CD4-positive, alpha-beta memory T cell (primary cell): ENCODE measurements at places on chromosomes 16 and 17. TPM values are rescaled to one million over a fixed set of nuclear protein-coding genes. Genes with fewer than 3 reads are reported as not detected.
A peak's percentile ranks its signal among the peaks of the same experiment; 100 is the strongest.

GRCh38 chr16:83205896-83206295 is 579.1 kb downstream of the CDH13 start:
- no peaks in the 10 kb centered on the region for H3K4me1 ChIP-seq
- H3K4me3 ChIP-seq = no peak overlapping the region
- H3K27ac ChIP-seq = no peak overlapping the region

GRCh38 chr17:65011047-65011446 is 45.5 kb downstream of the GNA13 start:
- H3K27me3 ChIP-seq = no peaks in the 10 kb centered on the region
- peaks cover 8% of the 10 kb centered on the region for H3K36me3 ChIP-seq
- peaks cover 34% of the 10 kb centered on the region for H3K4me1 ChIP-seq
- no peak for DNase-seq
- H3K4me3 ChIP-seq = no peak overlapping the region
- no peak overlapping the region for H3K27ac ChIP-seq

DNA sequence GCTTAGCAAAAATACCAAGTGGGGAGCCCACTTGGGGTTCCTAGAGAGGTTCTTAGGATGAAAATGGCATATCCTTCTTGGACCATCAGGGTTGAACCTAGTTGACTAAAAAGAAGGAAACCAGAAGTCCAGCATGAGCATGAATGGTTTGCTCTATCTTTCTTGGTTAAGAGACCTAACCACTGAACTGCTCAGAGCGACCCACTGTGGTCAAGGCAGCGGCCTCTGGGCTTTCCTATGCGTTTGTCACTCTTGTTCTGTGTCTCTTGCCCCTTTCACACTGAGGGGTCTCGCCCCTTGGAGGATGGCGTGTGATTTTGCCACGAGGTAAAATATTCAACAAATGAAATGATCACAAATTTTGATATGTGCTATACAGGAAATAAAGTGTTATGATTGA is 526 bp upstream of the BORCS6 start:
- no peaks in the 10 kb centered on the region for H3K36me3 ChIP-seq
- DNase-seq = no peak
- peaks cover 44% of the 10 kb centered on the region for H3K4me1 ChIP-seq
- no peak overlapping the region for H3K27ac ChIP-seq
- H3K27me3 ChIP-seq = no peaks in the 10 kb centered on the region

Gene PHB1
- 62.0 TPM for total RNA-seq

Gene PRDM7
- total RNA-seq = not detected

Gene CACNG4
- not detected for total RNA-seq

Gene NECAB2
- total RNA-seq = not detected

DNA sequence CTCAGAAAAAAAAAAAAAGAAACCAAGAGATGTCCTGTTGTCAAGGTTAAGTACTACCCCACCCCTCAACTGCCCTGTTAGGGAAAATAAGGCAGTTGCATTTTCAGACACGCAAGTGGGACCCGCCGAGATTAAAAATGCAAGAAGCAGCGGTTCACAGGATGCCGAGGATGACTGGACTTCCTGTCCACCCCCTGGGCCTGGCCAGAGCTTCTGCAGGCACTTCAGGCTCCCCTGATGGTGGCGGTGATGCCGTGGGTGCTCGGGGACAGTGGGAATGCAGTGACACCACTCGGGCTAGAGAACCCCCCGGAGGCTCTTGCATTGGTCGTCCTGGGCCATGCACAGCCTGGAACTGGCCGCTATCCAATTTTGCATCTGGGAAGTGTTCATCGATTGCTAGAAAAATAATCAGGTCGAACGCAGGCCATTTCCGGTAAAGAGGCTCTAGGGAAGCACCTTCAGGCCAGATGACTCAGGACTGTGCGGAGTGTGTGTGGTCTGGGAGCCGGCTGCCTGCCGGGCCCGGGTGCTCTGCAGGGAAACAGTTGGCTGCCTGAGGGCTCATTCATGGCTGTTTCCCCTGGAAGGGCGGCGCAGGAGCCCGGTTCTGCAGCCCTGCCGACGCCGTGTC is 13.4 kb upstream of the CRISPLD2 start:
- H3K36me3 ChIP-seq = no peaks in the 10 kb centered on the region
- no peak for DNase-seq
- no peak overlapping the region for H3K4me3 ChIP-seq
- no peaks in the 10 kb centered on the region for H3K27me3 ChIP-seq

Gene OSGIN1
- total RNA-seq = 1.2 TPM

DNA sequence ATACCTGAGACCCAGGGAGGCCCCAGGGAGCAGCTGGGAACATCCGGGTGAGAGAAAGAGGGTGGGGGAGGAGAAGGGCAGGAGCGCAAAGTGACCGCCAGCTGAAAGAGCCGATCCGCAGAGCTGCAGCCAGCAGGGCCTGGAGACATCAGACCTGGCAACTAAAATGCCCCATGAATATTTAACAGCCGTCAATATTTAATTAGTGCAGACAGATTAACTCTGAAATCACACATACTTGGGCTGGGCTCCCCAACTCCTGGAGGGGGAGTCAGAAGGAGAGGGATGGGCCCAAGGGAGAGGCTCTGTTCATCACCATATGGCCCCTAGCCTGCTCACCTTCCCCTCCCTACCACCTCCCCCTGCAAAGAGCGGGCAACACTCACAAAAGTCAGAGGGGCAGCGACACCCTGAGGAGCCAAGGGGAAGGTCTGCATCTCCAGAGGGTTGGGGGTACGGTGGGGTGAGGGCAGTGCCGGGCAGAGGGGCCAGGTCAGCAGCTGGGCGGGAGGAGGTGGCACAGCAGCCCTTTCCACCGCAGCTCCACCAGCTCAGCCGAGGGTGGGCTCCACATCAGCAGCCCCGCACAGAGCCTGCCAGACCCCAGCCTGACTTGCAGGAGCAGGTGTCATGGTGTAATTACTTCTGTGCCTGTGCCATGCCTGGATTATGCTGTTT is 61.9 kb upstream of the CCL1 start:
- no peak overlapping the region for H3K27ac ChIP-seq
- no peaks in the 10 kb centered on the region for H3K27me3 ChIP-seq
- H3K4me1 ChIP-seq = no peaks in the 10 kb centered on the region
- no peaks in the 10 kb centered on the region for H3K36me3 ChIP-seq

GRCh38 chr17:7884581-7885366 is 3.8 kb upstream of the CHD3 start:
- no peaks in the 10 kb centered on the region for H3K27me3 ChIP-seq
- peaks cover 72% of the 10 kb centered on the region for H3K4me1 ChIP-seq
- no peak overlapping the region for H3K4me3 ChIP-seq
- no peak overlapping the region for H3K27ac ChIP-seq
- H3K36me3 ChIP-seq = peaks cover 18% of the 10 kb centered on the region

Gene CMTM2
- 0.72 TPM for total RNA-seq

DNA sequence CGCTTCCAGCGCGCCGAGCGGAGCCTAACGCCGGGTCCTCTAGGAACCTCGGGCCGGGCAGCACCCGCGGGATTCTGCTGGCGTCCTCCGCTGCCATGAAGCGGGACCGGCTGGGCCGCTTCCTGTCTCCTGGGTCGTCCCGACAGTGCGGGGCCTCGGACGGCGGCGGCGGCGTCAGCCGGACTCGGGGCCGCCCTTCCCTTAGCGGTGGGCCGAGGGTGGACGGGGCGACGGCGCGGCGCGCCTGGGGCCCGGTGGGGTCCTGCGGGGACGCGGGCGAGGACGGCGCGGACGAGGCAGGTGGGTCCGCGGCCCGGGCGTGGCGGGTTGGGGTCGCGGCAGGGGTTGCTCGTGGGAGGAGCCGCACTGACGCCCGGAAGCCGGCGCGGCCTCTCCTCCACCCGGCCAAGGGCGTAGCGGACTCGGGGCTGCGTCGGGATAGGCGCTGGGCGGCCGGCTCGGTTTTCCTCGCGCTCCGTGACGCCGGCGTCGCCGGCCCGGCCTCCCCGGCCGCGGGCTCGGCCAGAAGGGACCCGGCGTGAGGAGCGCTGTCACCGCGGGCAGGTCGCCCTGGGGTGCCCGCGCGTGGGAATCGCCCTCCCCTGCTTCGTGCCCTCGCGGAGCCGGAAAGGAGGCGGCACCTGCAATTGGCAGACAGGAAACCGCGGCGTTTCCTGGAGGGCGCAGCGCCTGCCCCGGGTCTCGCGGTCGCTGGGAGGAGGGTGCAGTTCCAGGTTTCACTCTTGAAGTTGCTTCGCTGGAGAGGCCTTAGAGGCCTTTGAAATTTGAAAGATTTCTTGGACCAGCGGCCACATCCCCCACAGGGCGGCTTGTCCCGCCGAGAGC is 432 bp downstream of the ZNF276 start:
- peaks cover 56% of the 10 kb centered on the region for H3K4me1 ChIP-seq
- peak overlapping the region; percentile 89 for H3K27ac ChIP-seq
- H3K36me3 ChIP-seq = peaks cover 19% of the 10 kb centered on the region
- H3K27me3 ChIP-seq = no peaks in the 10 kb centered on the region
- H3K4me3 ChIP-seq = peak overlapping the region; percentile 96

DNA sequence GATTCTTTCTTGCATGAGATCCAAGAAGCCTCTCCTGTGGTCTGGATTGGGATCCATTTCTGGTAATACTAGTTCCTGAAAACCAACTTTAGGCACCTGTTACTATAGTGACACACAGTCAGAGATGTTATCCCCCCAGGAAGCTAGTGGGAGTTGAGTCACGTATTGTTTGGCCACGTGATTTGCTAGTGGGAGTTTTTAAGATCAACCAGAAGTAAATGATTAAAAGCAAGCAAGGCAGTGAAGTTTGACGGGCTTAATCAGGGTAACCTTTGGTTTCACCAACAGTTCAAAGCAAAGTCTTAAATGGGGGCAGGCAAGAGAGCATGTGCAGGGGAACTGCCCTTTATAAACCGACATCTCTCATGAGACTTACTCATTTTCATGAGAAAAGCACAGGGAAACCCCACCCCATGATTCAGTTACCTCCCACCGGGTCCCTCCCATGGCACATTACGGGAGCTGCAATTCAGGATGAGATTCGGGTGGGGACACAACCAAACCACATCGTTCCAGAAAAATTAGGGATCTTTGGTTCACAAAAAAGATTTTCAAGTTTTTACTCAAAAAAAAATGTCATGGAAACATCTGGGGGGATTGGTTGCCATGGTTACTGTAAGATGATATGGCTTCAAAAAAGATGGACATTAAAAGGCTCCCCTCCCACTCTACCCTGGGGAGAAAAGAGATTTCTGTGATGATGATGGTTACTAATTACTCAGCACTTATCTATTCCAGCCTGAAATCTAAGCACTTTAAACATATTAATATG is 483.1 kb upstream of the ERCC4 start:
- no peaks in the 10 kb centered on the region for H3K27me3 ChIP-seq
- no peak overlapping the region for H3K27ac ChIP-seq
- no peaks in the 10 kb centered on the region for H3K4me1 ChIP-seq

Gene MEOX1
- total RNA-seq = 2.1 TPM

Gene SPNS3
- 1.6 TPM for total RNA-seq

Gene SDK2
- 2.2 TPM for total RNA-seq

DNA sequence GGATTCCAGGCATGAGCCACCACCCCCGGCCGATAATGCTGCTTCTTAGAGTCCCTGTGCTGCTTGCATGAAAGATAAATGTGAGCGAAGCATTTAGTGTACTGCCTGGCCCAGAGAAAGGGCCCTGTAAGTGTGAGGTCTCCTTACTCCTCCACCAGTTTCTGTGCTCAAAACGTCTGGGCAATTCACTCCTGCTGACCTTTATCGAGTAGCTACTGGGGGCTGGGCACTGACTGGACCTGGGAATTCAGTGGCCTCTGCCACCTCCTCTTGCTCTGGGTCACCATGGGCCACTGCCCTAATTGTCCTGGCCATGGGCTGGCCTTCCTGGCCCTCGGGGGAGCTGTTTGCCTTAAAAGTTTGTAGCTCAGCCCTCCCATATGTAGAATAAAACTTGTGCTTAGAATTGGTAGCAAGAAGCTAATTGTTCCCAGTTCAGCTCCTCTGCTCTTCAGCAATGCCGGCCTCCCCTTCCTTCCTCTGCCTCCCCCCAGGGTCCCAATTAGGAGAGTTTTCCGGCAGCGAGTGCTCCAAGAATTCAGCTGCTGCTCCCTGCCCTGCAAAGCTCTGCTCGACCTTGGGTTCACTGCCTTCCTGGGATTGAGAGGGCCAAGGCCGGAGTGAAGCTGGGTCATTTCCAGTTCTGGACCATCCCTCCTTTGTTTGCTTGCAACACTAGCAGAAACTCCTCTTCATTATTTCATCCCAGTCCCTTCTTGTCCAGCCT is 98.9 kb upstream of the CDC42EP4 start:
- no peak overlapping the region for H3K27ac ChIP-seq
- no peaks in the 10 kb centered on the region for H3K36me3 ChIP-seq
- no peak overlapping the region for H3K4me3 ChIP-seq
- no peak for DNase-seq
- H3K27me3 ChIP-seq = no peaks in the 10 kb centered on the region
- H3K4me1 ChIP-seq = no peaks in the 10 kb centered on the region

GRCh38 chr17:39755554-39756379 is 18.0 kb downstream of the GRB7 start:
- peak overlapping the region; percentile 90 for H3K27ac ChIP-seq
- no peaks in the 10 kb centered on the region for H3K36me3 ChIP-seq
- H3K27me3 ChIP-seq = no peaks in the 10 kb centered on the region
- H3K4me1 ChIP-seq = peaks cover 63% of the 10 kb centered on the region
- peak; percentile 62 for DNase-seq

DNA sequence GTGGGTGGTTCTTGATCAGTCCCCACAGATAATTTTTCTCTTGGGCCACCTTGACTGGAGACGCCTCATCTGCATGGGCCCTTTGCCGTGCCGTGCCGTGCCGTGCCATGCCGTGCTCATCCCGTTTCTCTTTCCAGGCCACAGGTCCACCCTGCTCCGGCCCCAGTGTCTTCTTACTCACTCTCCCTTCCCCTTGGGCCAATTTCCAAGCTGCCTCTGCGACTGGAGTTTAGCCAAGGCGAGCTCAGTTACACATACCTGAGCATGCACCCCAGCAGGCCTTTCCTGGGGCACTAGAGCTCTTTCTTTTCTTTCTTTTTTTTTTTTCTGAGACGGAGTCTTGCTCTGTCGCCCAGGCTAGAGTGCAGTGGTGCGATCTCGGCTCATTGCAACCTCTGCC is 40.5 kb upstream of the MGAT5B start:
- H3K36me3 ChIP-seq = no peaks in the 10 kb centered on the region
- H3K27ac ChIP-seq = no peak overlapping the region
- H3K4me1 ChIP-seq = peaks cover 4% of the 10 kb centered on the region
- no peaks in the 10 kb centered on the region for H3K27me3 ChIP-seq

- DNase-seq = no peak
- H3K27ac ChIP-seq = no peak overlapping the region
- H3K4me1 ChIP-seq = no peaks in the 10 kb centered on the region
- H3K4me3 ChIP-seq = no peak overlapping the region
These were observed 6.6 kb downstream of the COX6A2 start for GRCh38 chr16:31421587-31421986.

GRCh38 chr16:11619327-11619851 is 32.7 kb upstream of the LITAF start:
- H3K27ac ChIP-seq = peak overlapping the region; percentile 29
- peak overlapping the region; percentile 25 for H3K4me3 ChIP-seq
- no peaks in the 10 kb centered on the region for H3K27me3 ChIP-seq
- H3K4me1 ChIP-seq = peaks cover 73% of the 10 kb centered on the region
- H3K36me3 ChIP-seq = no peaks in the 10 kb centered on the region

- H3K4me3 ChIP-seq = no peak overlapping the region
- no peak for DNase-seq
- H3K36me3 ChIP-seq = no peaks in the 10 kb centered on the region
These were observed 48.2 kb upstream of the MEIOC start for GRCh38 chr17:44607836-44608690.

- H3K27me3 ChIP-seq = no peaks in the 10 kb centered on the region
- H3K4me1 ChIP-seq = no peaks in the 10 kb centered on the region
- no peaks in the 10 kb centered on the region for H3K36me3 ChIP-seq
- H3K4me3 ChIP-seq = no peak overlapping the region
- H3K27ac ChIP-seq = no peak overlapping the region
These were observed 15.3 kb downstream of the SLC13A2 start for GRCh38 chr17:28488533-28489276.

Gene FADS6
- total RNA-seq = not detected
